ENCODE measurements at places on chromosomes 13 and 19. TPM values are rescaled to one million over a fixed set of nuclear protein-coding genes. Genes with fewer than 3 reads are reported as not detected.

LAIR2 gene
- total RNA-seq: not detected

- DNase-seq: no peak
These were observed 1030.4 kb upstream of the ATXN8OS start for GRCh38 chr13:69077267-69077666.

ACP7 gene
- total RNA-seq: 0.20 TPM

DNA sequence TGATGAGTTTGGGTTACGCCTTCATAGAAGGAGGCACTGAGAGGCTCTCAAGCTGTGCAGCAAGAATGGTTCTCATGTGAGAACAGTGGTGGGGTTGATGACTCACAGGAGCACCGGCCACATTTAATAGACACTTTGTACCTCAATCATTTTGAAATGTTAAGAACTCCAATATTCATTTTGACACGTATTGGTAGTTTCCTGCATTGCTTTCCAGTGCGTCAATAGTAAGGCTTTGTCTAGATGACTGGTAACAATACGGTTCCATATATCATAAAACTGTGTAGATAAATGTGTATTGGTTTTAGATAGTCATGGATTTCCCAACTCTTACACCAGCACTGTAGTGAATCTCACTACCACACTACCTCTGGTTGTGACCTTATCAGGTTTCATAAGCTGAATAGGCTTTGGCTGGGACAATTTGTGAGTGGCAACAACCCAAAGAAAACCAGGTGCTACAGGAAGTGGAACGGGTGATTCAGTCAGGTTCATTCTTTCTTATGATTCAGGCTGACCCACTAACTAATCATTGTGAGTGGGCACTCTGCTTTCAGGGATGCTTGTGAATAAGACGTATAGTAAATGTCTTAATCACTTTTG is 362.6 kb downstream of the KLF5 start:
- DNase-seq: no peak

SIAH3 gene
- total RNA-seq: not detected

PGLYRP2 gene
- 0.04 TPM for total RNA-seq

- no peak for DNase-seq
These were observed 46.8 kb upstream of the ZNF726 start for GRCh38 chr19:23867895-23868294.

LILRA1 gene
- not detected for total RNA-seq

ATP4A gene
- total RNA-seq: not detected

SERPINE3 gene
- total RNA-seq: not detected

DNA sequence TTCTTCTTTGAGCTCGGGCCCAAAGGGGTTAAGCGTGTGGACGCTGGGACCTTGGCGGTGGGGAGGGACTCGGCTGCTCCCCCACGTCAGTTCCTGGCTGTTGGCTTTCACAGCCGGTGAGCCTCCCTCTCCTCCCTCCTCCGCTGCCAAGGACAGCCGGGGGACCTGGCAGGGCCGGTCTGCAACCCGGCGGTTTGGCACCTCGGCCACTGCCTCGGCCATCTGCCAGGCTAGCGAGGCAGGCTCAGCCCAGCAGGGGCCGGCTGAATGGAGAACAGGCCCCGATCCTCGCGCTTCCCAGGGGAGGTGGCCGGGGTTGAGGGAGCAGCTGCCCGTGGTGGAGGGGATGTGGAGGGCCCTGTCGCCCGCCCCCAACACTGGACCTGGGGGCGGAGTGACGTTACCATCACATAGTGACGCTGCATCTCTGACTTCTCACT is 5.0 kb downstream of the TLE5 start:
- DNase-seq: no peak

PLIN4 gene
- under 0.01 TPM for total RNA-seq

DNA sequence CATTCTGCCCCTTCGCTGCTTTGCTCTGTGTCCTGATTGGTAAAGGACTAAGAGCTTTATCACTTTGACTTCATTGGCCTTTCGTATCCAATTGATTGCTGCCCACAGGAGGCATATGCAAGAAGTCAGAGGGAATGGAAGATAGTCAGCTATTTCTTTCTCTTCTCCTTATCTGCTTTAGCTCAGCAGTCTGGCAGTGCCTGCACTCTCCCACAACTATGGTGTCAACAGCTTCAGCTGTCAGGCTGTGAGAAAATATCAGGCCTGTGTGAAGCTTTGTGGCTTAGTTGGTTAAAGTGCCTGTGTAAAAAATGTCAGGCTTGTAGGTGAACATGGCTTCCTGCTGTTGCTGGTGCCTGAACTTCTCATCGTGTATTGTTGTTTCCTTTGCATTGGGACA is 243.0 kb downstream of the PCDH17 start:
- no peak for DNase-seq

DNA sequence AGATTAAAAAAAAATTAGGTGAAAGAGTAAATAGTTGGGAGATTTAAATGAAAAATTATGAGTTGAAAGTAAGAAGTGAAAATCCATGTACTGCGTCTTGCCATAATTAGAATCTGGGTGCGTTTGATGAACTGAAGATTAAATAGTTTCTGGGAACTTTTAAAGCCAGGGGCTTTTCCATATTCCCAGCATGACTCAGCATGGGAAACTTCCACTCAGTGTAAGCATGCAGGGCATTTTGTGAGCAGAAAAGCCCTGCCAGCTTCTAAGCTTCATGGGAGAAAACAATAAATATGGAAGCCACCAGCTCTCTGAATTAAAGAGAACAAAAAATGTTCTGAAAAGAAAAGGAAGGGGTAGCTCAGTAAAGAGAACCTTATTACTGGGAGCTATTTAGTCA is 62.0 kb upstream of the EDNRB start:
- peak; percentile 22 for DNase-seq

All from pulmonary artery endothelial cell (primary cell).